Stimulated activated CD8-positive, alpha-beta memory T cell treated with anti-CD3 and anti-CD28 coated beads, Interleukin-7, amount 100 ng/mL, for 1 hour (primary cell): ENCODE measurements at places on chromosomes 5 and 9.

DNA sequence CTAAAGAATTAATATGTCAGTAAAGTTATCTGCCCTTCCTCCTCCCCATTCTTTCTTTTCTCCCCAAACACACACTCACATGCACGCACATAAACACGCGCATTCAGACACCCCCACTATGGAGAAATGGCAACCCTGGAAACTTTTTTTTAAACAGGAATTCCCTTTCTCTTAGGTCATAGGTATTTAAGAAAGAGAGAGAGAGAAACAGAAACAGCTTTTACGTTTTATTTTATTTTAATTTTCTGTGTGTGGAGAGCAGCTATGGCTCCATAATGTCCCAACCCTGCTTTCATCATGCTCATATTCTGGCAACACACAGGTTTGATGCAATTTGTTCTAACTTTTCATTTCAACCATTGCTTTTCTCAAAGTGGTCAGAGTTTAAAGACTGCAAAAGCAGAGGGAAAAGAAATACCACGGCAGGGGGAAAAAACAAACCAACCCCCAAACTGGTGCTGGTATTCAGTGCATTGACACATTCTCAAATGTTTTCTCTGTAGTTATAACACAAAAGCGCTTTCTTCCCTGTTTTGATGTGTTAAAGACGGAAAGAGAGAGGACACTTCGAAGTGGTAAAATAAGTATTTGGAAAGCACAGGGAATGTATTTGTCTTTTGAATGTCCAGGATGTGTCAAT lies 126.0 kb upstream of the TMEM161B start:
- no peak for DNase-seq

DNA sequence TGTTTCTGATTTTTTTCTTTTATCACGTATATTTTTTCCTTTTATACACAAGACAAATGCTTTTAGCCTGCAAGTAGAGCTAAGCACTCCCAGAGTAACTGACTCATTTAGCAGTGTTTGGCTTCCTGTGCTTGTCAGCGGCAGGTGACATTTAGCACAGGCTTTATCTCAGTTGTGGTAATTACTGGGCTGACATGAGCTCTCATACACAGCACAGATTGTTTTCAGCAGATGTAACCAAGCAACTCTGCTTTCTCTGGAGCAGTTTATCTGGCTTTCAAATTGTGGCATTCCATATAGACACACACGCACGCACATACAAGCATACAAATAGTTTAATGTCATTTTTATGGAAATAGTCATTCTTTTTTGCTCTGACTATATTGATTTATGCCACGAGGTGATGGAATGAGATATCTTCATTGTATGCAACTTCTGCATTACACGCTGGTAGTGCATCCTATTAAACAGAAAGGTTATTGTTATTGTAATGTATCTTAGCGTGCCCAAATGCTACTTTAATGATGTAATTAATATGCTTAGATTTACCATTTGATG lies 379.0 kb upstream of the GRAMD2B start:
- DNase-seq: no peak

GRCh38 chr9:20472342-20473045 lies 149.8 kb downstream of the MLLT3 start:
- no peak for DNase-seq

- DNase-seq: no peak
Observed at GRCh38 chr5:6840136-6840793, 127.0 kb downstream of the TENT4A start.

DNA sequence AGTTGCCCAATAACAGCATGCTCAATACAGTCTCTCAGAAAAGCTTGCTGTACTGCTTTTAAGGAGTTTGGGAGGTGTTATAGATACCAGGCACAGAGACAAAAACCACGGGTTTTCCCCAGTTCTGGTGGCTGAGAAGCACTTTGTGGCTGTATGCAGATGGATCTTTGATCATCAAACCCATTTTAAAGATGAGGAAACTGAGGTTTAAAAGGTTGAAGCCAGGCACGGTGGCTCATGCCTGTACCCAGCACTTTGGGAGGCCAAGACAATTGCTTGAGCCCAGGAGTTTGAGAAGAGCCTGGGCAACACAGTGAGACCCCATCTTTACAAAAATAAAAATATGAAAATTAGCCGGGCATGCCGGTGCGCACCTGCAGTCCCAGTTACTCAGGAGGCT lies 46.3 kb upstream of the PLPP6 start:
- DNase-seq: no peak
